ENCODE measurements at places on chromosomes 16 and 17.

- DNase-seq = no peak
Measured at GRCh38 chr17:63494300-63494928, 17.6 kb downstream of the ACE start.

DNA sequence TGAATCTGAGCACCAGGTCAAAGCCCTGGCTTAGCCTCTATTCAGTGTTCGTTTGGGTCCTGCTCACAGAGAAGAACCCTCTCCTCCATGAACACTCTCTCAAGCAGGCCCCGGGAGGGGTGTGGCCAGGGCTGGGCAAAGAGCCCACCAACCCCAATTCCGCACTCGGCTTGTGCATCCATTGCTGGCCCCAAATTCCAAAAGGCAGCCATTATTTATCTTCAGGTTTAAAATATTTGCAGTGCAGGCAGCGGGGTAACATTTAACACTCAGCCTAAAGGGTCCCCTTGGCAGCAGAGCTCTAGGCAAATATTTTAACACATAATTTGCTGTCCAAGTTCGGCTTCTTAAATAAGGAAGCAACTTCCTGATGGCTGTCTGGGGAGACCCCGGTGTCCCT lies 115.7 kb downstream of the ZNF423 start:
- DNase-seq = no peak

GRCh38 chr16:74699666-74700065 lies 996 bp downstream of the MLKL start:
- no peak for DNase-seq

DNA sequence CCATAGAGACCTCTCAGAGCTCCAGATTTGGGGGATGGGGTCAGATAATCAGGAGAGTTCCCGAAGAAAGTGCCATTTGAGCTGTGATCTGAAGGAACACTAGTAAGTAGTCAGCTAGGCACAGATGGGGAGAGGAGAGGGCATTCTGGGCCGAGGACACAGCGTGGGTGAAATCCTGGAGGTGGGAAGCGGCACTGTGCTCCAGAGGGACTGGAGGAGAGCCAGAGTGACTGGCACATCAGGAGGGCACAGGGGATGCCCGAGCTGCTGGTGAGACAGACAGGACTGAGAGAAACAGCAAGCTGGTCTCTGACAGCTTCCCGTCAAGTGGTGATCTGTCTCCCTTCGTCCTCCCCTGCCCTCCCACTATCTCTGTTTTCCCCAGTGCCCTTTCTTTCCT lies 40.6 kb downstream of the KNOP1 start:
- DNase-seq = no peak

DNA sequence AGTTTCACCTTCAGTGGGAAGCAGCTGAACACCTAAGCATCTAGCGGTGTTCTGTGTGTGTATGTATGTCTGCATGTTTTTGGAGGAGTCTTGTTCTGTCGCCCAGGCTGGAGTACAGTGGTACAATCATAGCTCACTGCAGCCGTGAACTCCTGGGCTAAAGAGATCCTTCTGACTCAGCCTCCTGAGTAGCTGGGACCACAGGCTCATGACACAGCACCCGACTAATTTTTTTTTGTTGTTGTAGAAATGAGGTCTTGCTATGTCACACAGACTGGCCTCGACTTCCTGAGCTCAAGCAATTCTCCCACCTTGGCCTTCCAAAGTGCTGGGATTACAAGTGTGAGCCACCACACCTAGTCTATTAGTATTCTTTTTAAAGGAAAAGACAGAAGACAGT lies 30.2 kb upstream of the FAAP100 start:
- no peak for DNase-seq

DNA sequence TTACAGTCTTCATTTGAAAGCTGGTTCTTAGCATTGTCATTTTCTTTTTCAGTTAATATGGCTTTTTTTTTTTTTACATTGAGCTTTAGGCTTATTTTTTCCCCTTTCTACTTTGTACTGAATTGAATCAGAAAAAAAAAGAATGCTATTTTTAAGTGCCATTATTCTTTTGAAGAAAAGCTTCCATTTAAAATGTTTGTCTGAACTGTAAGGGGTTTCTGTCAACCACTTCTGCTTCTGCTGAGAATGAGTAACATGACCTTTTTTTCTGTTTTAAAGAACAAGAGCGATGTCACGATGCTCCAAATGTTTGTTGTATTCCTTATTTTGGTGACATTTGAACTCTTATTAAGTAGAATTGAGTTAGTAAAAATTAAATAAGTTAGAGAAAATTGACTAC lies 50.0 kb downstream of the MRTFB start:
- DNase-seq = no peak

GRCh38 chr17:50837980-50838954 lies 2.9 kb downstream of the WFIKKN2 start:
- no peak for DNase-seq

GRCh38 chr16:22684574-22685458 lies 129.1 kb upstream of the HS3ST2 start:
- DNase-seq = no peak

- no peak for DNase-seq
Measured at GRCh38 chr16:68146585-68146984, 61.4 kb downstream of the NFATC3 start.

GRCh38 chr17:50920041-50920410 lies 53.9 kb upstream of the TOB1 start:
- DNase-seq = no peak

- DNase-seq = no peak
Measured at GRCh38 chr17:27428781-27429505, 27.3 kb upstream of the KSR1 start.

- DNase-seq = no peak
Measured at GRCh38 chr17:77662833-77663232, 295.7 kb upstream of the TNRC6C start.

GRCh38 chr16:80614908-80615671 lies 74.3 kb downstream of the DYNLRB2 start:
- DNase-seq = no peak

DNA sequence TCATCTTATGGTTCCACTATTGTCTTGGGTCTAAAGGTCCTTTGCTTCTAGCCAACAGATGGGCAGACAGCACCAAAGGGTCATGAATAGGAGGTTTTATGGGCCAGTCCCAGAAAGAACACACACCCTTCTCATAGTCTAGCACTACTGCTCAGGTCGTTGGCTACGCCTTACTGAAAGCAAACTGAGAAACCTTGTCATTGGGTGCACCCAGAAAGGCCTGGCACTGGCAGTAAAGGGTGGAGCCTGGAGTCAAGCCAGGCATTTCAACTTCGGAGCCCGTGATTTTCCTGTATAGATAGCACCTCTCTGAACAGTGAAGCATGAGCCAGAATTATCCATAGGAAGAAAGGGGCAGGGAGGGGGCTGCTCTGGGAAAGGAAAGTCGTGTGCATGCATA lies 74.9 kb downstream of the VAT1L start:
- no peak for DNase-seq

DNA sequence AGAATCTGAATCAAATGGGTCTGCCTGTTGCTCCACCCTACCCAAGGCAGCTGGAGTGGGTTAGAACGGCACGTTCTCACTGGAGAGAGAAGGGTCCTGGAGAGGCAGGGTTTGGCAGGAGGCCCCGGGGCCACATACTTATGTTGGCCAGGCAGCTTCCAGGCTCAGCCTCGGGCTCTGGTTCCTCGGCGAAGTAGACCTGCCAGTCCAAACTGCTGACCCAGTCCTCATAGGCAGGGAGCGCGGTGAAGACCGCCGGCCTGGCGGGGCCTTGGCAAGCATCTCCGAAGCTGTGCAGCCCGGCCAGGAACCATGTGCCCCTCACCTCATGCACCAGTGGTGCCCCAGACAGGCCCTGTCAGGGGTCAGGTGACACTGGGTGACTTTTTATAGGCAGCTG lies 4.8 kb downstream of the PRSS53 start:
- no peak for DNase-seq

GRCh38 chr17:27892866-27893769 lies at the start of gene LYRM9:
TSS of gene LYRM9 (minus strand) at chr17:27893365. CDS start at chr17:27882694, 10,671 bp downstream.
- DNase-seq = peak; percentile 91

DNA sequence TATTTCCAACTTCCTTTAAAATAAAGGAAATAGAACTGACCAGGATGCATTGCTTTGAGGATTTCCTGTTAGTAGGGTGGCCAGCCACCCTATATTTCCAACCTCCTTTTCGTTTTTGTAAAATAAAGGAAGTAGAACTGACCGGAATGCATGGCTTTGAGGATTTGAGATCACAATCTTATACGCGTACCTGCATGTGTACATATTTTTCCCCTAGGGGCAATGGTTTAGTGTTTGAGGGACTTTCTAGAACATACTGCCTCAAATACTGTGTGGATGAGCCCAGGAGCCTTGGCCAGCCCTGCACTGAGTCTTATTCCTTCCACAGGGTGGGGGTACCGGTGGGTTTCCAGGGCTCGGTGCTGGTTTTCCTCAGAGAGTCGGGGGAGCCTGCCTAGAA lies 25.6 kb downstream of the MAPK8IP3 start:
- DNase-seq = no peak

DNA sequence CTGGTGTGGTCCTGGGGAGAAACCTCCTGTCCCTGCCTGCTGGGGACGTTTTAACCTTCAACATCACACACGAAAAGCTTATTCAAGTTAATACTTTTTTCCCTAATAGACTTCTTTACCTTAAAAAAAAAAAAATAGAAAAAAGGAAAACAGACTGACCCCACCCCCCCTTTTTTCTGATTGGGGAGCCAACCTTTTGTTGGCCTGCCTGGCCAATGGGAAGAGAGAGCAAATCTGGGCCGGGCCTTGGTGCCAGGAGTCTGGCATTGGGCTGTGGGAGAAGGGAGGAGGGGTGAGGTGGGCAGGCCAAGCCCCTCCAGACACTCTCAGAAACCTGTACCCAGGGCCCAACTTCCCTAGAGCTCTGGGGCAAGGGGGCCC lies 3.0 kb downstream of the CBX8 start:
- no peak for DNase-seq

GRCh38 chr17:45631941-45632340 lies 141.4 kb upstream of the PLEKHM1 start:
- DNase-seq = no peak

DNA sequence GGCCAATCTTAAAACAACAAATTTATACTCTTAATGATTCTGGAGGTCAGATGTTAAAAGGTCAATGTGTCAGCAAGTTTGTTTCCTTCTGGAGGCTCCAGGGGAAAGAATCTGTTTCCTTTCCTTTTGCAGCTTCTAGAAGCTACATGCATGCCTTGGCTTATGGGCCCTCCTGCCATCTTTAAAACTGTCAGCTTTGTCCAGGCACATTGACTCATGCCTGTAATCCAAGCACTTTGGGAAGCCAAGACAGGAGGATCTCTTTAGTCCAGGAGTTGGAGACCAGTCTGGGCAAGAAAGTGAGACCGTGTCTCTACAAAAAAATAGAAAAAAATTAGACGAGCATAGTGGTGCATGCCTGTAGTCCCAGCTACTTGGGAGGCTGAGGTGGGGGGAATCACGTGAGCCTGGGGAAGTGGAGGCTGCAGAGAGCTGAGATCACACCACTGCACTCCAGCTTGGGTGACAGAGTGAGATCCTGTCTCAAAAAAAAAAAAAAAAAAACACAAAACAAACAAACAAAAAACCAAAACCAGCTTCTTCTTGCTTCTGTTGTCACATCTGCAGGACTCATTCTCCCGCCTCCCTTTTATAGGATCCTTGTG lies 58.3 kb downstream of the NOS2 start:
- no peak for DNase-seq

DNA sequence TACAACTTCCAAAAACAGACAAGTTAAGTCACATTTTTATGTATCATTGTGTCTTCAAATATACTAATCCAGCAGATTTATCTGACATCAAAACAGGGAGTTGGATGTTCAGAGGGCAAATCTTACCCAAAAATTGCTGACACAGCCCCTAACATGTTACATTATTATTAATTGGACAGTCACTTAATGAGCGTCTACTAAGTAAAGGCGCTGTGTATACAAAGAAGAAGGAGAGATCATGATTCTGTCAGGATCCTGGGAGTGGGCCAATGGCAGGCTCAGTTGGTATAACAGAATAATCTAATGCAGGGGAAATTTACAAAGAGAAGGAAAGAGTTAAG lies 18.4 kb upstream of the CD300E start:
- no peak for DNase-seq

DNA sequence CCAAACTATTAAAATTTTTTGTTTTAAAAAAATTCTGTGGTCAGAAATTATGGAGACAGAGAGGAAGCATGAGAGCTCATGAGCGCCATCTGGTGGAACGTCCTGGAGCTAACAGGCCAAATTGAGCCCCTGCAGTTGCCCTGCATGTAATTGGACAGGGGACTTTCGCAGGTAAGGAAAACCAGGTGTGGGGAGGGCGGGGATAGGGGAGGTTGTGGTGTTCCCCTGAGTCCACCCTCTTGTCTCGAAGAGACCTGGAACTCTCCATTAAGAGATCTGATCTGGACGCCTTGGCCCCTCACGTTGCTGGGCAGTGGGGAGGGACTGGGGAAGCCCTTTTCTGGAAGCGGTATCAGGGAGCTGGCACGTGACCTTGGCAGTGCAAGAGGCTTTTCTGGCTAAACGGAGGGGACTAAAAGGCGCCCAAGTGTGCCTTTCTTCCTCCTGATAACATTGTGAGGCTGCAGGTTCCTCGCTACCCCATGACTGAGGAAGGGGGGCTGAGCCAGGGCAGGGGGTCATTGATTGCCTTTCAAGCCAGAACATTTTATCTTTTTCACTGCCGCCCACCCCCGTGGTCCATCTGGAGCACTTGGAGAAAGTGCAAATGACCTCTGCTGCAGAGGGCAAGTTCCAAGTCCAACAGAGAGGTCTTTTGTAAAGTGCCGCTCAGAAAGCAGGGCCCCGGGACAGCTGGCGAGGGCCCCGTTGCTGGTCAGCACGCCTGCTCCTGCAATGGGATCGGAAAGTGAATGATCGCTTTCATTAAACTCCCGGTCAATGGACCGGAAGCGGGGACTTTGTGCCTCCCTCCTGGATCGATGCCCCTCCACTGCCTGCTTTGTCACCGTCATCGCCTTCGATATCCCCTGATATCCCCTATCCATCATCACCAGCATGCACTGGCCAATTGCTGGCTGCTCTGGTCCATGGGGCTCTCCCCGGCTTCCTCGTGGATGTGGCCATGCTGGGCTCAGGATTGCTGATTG lies 18.4 kb downstream of the PDILT start:
- DNase-seq = peak; percentile 18

DNA sequence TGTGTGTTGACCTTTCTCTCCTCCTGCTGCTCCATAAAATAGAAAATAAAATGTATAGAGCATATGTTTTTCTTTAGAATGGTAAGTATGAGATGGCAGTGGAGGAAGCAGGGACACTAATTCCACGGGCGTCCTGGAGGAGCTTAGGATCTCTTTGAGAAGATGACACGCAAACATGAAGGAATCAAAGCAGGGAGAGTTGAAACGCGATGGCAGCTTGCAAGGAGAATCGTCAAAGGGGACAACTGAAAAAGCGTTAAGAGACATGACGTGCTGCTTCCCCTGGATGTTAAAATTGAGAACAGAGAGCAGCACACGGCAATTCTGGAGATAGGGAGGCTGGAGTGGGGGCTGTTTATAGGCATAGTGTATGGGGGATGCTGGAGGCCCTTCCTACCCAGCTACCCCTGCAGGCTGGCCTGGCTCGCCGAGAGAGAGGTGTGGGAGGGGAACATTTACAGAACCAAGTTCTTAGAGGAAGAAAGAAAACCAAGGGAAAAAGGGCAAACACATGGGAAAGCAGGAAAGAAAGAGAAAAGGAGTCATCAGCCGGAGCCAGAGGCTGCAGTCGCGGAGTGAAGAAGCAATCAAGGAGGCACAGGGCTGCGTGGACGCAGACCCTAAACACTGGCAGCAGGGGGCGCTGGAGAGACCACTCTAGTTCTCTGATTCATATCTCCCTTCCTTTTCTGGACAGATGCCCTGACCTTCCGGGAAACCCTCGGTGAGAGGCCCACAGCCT lies 55.8 kb downstream of the MYH13 start:
- peak; percentile 24 for DNase-seq

GRCh38 chr16:8686031-8686621 lies 11.7 kb downstream of the ABAT start:
- no peak for DNase-seq

Data from stimulated activated CD4-positive, alpha-beta T cell treated with anti-CD3 and anti-CD28 coated beads, TNF-alpha, amount 100 ng/mL, for 48 hours (primary cell).